ENCODE measurements at places on chromosomes 13 and 19.

DNA sequence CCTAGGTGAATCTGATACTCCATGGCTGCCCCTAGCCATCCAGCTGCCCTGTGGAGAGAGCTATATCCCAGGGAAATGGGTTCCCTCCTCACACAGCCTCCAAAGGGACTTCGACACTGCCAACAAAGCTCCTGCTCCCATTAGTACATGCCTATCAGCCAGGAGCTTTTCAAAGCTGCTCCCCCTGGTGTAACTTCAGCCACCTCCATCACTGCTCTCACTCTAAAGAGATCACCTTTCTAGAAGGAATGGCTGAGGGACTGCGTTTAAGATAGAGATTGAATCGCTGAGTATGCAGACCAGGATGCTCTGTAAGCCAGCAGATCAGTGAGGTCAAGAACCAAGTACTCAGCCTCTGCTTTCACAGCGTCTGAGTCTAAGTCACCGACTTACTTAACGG, 213.7 kb downstream of the NALCN start:
- no peak for DNase-seq

DNA sequence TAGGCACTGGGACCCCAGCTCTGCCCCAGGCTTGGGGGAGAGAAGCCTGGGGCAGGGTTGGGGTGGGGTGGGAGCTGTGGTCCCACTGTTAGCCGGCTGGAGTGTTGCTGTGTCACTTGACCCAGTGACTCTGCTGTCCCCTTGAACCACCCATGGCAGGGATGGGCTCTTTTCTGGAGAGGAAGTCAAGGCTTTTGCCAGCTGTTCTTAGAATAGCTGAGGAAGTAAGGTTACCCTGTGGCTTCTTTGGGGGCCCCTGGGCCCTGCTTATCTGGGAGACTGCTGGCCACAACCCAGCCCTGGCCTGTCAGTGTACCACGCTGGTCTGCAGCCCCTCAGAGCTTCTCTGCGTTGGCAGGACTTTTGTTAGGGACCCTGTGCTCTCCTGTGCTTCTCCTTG, 9.1 kb downstream of the PNPLA6 start:
- no peak for DNase-seq

DNA sequence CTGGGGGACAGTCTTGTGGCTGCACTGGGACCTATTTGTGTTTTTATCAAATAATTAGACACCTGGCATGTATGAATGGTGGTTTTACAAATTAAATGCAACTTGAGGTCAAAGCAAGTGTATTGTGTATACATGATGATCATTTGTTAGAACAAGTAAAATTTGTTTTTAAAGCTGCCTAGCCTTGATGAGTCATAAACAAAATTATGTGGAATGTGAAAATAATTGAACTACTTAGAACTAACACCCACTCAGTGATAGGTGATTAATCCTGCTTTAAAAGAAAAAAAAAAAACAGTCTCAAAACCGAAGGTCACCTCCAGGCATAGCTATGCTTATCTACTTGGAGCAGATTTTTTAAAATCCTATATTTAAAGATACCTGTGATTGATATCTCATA, 770.3 kb upstream of the SLITRK5 start:
- DNase-seq, result no peak

- DNase-seq, result no peak
Measured at GRCh38 chr13:49956131-49956530, 20.0 kb upstream of the SPRYD7 start.

- DNase-seq, result no peak
Measured at GRCh38 chr19:11091703-11092153, 2.5 kb downstream of the LDLR start.

GRCh38 chr13:50512474-50513299, 330.8 kb downstream of the DLEU7 start:
- DNase-seq, result no peak

Data from NCI-H446 treated with DMSO at 0.1 percent for 48 hours (cell line).